Stimulated activated CD8-positive, alpha-beta memory T cell treated with anti-CD3 and anti-CD28 coated beads, Interleukin-4, amount 100 ng/mL, for 1 hour (primary cell): ENCODE measurements at places on chromosomes 13 and 19.
A peak's percentile ranks its signal among the peaks of the same experiment; 100 is the strongest.

DNA sequence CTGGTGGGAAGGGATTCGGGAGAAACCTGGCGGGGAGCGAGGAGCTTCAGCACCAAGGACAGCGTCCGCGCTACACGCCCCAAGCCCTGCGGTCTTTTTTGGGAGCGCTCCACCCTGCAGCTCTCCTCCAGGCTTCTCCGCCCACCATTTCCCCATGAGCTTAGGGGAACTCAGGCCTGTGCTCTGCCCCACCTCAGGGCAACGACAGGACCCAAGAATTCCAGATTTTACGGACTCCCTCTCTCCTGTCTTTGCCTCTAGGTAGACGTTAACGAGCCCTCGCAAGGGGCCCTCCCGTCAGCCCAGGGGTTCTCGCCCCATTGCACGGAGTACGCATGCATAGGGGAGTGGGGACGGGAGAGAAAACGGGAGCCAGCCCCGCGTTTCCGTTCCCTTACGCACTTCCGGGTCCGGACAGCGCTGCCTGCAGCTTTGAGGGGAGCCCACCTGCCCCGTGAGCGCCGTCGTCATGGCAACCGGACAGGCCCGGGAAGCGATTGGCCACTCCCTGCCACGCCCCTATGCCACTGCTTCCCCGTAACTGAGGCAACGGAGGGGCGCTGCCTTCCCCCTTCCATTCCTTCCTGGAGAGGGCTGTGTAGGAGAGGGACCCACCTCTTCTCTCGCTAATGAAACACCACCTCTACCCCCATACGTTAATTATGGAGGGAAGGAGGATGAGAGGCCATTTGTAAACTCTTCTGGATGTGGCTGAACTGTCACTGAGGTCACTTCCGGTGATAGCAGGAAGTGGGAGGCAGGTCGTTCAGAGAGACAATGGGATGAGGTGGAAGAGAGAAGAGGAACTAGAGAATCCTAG lies 20.8 kb downstream of the NOVA2 start:
- peak; percentile 21 for DNase-seq

GRCh38 chr19:49167857-49168409 lies 10.3 kb downstream of the TRPM4 start:
- no peak for DNase-seq

GRCh38 chr13:106498158-106498557 lies 37.3 kb downstream of the EFNB2 start:
- no peak for DNase-seq

GRCh38 chr13:90793261-90793820 lies 554.1 kb upstream of the MIR17HG start:
- no peak for DNase-seq

- no peak for DNase-seq
These were observed 2.1 kb downstream of the PNMA8C start for GRCh38 chr19:46426506-46427162.

GRCh38 chr13:109985871-109986450 lies 199.6 kb upstream of the IRS2 start:
- DNase-seq = no peak

DNA sequence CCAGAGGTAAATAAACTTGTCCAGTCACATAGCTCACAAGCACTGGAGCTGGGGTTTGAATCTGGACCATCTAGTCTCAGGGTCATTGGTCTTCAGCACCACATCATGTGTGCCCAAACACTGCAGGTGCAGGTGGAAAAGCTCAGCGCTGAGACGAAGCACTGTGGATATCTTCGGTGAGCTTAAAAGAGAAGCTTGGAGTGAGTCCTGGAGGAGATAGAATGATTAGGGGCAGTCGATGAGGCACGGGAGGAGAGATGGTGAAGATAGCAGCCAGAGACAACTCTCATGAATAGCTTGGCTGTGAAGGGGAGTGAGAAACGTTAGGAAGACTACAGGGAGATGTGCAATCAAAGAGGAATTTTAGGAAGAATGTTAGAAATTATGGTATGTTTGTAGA lies 389.3 kb downstream of the FGF9 start:
- DNase-seq = no peak

- no peak for DNase-seq
These were observed 110.2 kb downstream of the TEX26 start for GRCh38 chr13:31042481-31043165.

DNA sequence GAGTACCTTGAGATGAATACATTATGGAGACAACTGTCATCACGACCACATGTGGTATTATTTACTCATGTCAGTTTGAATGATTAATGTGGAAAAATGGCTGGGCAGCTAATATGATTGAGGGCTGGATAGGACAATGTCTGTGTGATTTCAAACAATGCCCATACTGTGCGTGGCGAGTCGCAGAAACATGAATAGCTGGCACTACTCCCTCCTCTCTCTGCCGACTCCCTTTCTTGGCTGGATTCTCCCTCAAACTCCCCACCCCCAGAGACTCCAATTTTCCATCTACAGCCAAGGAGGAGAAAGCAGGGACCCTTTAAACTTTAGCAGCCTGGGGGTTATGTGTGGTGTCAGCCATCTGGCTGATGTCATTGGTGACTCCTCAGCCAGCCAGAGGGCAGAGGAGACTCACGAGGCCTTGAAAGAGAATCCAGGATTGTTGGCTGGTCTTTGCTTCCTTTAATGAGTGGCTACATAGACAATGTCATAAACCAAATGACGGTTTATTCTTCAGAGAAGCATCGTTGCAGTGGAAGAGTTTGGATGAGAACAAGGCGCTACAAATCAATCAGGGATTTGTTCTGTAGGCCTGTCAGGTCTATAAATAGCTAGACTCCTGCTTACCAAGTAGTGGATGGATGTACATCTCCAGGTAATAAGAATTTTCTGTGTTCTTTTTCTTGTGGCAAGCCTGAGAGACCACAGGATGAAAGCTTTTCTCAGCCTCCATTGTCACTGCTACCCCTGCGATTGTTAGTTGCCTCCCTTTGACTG lies 165.6 kb downstream of the DLEU7 start:
- no peak for DNase-seq

GRCh38 chr13:77918391-77919245 lies at the start of gene EDNRB:
TSS of gene EDNRB (minus strand) at chr13:77918831. CDS start at chr13:77918573, 258 bp downstream.
- no peak for DNase-seq

DNA sequence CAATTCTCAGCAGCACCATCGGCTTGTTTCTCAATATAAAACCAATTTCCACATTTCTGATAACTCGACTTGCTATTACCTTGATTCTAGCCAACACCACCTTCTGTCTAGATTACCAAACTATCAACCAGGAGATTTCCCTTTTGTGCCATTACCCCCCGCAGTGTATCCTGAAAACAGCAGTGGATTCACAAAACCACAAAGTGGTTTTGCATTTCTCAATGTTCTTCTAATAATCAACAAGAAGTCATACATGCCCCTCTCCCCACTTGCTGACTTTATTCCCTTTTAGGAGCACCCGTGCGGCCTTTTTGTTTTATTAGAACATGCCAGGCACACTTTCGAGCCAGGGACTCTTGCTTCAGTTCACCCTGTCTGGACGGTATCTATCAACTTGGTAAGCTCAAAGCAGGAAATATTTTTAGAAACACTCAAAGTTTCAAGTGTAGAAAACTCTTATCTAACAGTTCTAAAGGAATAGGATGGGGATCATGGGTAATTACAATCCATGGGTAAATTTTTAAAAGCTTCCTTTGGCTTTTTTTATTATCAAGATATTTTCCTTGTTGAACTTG lies 967.4 kb downstream of the EFNB2 start:
- no peak for DNase-seq

GRCh38 chr19:18606281-18607225 lies at the start of gene CRLF1:
TSS of gene CRLF1 (minus strand) at chr19:18606799. CDS start at chr19:18606656, 143 bp downstream.
- no peak for DNase-seq

- DNase-seq = no peak
These were observed 62.0 kb downstream of the TEX29 start for GRCh38 chr13:111382411-111382810.

DNA sequence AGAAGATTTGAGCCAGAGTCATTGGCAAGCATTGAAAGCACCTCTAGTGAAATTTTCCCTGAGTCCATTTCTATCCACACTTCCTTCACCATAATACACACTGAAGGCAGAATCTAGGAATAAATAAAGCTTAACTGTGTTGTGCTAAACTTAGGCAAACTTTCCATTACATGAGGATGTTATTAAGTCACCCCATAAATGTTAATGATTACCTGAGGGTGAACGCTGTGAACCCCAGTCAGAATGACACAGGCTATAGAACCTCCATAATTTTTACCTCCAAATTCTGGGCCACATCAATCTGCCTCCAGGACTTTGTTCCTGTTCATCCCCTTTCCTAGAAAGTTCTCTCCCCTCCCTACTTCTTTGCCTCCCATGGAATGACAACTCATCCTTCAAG lies 71.0 kb downstream of the RAP2A start:
- DNase-seq = no peak

DNA sequence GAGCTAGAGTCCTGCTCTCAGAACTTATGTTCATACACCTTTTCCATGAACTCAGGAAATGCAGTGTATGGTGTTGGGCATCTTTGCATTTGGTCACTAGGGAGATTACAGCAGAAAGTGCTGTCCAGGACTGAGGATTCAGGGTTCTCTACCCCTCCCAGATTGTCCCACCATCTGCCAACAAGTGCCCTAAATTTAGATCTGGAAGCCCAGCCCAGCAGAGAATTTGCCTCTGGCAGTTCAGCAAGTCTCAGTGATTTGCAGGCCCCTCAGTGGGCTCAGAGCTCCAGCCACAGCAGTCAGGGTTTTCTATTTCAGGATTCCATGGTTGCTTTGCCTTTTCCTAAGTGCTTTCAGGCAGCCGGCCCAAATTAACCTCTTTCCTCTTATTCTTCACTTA lies 23.4 kb downstream of the CNFN start:
- DNase-seq = no peak

DNA sequence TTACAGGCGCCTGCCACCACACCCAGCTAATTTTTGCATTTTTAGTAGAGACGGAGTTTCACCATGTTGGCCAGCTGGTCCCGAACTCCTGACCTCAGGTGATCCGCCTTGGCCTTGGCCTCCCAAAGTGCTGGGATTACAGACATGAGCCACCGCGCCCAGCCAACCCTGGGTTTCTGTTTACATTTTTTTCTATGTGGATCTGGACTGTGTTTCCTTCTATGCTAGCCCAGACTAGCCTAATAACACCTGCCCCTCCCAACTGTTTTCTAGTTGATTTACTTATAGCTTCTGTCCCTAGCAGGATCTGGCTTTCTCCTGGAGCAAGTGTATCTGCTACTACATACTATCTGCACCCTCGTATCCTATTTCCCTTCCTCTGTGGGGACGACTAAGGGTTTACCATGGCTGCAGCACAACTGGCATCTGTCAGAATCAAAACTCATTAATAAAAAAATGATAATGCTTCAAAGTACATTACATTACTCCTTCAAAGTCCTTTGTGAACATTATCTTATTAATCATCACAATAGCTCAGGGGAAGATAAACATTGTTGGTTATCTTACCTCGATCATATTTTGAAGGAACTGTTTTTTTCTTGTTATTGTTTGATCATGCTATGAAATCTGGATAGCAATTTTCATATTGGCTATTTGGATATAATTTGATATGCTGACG lies 228.3 kb downstream of the KLF5 start:
- no peak for DNase-seq

GRCh38 chr13:114068656-114069318 lies 63.6 kb downstream of the RASA3 start:
- DNase-seq = no peak

- no peak for DNase-seq
These were observed 1.8 kb upstream of the NOVA2 start for GRCh38 chr19:45975306-45976070.

DNA sequence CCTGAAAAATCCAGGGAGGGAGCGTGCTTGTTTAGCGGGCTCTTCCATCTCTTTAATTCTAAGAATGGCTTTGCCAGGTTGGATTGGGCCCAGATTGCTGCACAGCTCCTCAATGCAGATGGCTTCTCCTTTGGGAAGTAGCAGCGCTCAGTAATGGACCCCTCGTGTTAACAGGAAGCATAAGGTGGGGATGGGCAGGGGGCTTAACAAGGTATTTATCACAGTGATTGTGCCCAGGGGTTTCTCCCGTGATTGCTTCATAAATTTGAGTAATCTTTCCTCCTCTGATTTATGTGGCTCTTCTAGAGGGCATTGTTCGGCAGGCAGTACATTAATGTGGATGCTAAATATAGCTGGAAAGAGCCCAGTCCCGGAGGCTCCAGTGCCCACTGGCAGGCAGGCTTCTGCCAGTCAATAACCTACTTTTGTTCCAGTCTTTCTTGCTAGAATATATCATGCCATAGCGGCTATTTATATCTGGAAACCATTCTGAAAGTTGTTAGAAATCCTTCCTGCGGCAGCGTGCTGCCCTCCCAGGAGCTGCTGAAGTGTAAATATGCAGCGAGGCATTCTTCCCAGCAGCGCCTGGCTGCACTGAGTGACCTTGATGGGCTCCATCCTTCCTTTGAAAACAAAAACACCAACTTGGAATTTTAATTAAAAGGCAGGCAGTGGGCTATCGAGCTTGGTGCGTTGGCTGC lies 65.0 kb downstream of the FGF9 start:
- no peak for DNase-seq

GRCh38 chr19:16525751-16526481 lies 16.3 kb downstream of the CHERP start:
- no peak for DNase-seq

DNA sequence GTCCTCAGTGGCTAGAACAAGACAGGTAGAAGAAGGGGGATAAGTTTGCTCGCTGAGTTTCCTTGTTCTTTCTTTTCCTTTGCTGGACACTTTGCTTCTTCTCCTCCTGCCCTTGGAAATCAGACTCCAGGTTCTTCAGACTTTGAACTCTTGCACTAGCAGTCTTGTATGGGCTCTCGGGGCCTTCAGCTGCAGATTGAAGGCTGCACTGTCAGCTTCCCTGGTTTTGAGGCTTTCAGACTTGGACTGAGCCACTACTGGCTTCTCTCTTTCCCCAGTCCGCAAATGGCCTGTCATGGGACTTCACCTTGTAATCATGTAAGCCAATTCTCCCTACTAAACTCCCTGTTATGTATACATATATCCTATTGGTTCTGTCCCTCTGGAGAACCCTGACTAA lies 379.8 kb downstream of the NDFIP2 start:
- DNase-seq = no peak

- DNase-seq = no peak
These were observed 38.5 kb downstream of the NAXD start for GRCh38 chr13:110653851-110654250.

DNA sequence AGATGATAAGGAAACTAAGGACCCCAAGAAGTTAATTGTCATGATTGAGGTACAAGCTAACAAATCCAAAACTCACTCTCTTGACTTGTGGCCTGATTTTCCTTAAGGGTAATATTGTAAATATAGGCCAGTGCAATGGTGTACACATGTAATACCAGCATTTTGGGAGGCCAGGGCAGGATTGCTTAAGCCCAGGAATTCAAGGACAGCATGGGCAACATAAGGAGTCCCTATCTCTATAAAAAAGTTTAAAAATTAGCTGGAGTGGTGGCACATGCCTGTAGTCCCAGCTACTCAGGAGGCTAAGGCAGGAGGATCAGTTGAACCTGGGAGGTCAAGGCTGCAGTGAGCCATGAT lies 28.7 kb upstream of the GARRE1 start:
- DNase-seq = no peak

- no peak for DNase-seq
These were observed 11.4 kb upstream of the IGFL1 start for GRCh38 chr19:46218160-46218559.

GRCh38 chr19:58346961-58347929 lies 6.0 kb downstream of the A1BG start:
- DNase-seq = peak; percentile 57
